GOT3 (cell line): ENCODE measurements at places on chromosomes 16 and 17.

GRCh38 chr17:42276359-42276608, at the start of gene STAT5B:
Gene STAT5B (minus strand): TSS chr17:42276391. CDS start chr17:42232127, 44,264 bp downstream.
- DNase-seq, result no peak

DNA sequence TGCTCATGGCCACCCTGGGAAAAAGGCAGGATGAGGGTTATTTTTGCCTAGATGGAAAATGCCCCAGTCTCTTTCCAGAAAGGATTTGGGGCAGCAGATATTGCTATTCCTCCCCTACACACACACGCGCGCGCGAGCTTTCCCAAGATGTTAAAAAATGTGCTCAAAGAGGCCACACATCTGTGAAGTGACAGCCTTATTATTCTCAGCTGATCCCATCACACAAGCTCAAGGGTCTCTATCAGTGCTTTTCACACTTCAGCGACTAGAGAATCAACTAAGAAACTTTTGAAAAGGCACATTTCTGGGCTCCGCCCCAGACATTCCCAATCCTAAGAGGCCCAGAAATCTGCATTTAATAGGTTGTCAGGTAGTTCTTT, 5.7 kb upstream of the RAB5C start:
- no peak for DNase-seq

GRCh38 chr17:39306509-39307212, 80.9 kb upstream of the STAC2 start:
- no peak for DNase-seq

DNA sequence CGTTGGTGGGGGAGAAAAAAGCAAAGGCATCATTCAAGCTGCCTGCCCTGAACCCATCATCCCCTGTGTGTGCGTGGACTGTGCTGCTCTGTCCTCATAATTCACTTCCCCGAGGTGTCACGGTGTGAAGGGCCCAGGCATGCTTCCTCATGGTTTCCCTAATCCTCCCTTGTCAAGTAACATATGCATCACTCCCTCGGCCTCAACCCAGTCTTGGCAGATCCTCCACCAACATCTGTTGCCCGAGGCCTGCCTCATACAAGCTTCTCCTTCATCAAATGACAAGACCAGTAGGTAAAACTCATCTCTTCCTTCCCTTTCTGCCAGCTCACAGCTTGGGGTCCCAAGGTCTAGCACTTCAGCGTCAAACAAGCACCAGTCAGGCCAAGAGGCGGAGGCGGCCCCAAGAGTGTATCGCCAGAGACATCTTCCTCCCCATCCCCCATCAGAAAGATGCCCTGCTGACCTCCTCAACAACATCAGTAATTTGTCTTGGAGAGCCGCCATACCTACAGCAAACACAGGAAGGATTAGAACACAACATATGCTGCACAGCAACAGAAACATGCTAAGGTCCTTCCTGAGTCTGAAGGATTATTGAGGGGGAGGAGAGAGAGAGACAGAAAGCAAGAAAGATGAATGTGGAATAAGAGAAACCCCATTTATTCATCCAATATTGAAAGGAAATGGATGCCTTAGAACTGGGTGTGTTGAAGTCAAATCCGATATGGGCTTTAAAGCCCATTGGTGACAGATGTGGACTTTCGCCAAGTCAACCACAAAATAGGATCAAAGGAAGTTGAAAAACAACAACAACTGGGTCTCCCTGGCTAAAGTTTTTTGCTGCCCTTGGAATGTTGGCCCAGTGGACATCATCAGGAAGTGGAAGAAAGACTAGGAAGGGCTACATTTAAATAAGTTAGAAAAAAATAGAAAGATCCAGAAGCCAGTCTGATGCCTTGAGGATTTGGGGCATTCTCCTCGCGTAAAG, 38.4 kb downstream of the SOX9 start:
- no peak for DNase-seq

- no peak for DNase-seq
These were observed 34.3 kb downstream of the LIMD2 start for GRCh38 chr17:63665527-63666214.

DNA sequence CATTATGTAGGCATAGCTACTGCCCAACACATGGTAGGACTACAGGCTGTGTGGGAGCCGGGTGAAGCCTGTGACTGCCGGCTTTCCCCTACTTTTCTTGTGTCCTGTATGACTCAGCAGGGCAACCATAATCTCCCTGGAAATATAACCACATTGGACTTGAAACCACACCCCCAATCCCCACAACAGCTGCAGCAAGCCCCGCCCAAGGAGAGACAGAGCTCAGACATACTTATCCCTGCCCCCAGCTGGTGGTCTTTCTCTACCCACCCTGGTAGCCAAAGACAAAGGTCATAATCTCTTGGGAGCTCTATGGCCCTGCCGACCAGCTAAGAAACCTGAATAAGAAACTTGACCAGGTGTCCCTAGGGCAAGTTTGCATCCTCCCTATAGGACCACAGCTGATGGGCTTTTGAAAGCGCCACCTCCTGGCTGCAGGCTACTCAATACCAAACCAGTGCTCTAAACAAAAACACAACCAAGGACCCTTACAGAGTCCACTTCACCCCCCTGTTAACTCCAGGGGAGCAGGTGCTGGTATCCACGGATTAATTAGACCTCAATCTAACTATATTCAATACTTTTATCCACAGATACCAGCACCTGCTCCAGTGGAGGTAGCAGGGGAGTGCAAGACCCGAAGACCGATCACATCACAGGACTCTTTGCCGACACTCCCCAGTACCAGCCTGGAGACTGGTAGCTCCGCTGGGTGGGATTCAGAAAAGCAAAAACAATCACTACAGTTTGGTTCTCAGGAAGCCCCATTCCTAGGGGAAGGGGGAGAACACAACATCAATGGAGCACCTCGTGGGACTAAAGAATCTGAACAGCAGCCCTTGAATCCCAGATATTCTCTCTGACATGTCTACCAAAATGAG, 91.2 kb downstream of the IRX5 start:
- DNase-seq, result no peak

- DNase-seq, result no peak
These were observed 9.2 kb upstream of the TLCD3B start for GRCh38 chr16:30040221-30040620.

DNA sequence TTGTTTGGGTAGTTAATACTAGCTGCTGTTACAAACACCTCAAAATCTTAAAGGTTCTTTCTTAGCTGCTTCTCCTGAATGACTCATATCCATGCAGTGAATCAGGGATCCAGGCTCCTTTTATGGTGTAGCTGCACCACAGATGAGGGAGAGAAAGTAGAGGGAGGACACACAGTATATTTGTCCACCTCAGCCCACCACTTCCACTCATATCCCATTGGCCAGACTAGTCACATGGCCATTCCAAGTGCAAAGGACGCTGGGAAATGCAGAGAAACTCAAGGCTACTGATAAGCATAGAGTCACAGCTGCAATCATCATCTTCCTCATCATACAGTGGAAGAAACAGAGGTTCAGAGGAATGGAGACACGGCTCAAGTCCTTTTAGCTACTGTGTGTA, 63.8 kb downstream of the GSG1L start:
- DNase-seq, result no peak

DNA sequence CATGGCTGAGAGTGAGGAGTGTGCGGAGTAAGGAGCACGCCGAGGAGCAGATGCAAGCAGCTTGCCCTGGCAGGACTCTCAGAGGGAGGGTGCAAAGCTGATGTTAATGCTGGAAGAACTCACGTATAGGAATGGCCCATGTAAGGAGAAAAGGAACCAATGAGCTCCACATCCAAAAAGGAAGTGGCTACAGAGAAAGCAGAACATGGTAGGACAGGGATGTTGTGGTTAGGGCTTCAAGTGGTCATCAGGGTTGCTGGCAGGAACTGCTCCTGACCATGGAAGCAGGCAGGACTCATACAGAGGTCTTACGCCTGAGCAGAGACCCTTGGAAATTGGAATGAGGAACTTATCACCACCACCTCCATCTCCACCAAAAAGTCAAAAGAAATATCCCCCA, 5.2 kb downstream of the MYO1D start:
- no peak for DNase-seq

DNA sequence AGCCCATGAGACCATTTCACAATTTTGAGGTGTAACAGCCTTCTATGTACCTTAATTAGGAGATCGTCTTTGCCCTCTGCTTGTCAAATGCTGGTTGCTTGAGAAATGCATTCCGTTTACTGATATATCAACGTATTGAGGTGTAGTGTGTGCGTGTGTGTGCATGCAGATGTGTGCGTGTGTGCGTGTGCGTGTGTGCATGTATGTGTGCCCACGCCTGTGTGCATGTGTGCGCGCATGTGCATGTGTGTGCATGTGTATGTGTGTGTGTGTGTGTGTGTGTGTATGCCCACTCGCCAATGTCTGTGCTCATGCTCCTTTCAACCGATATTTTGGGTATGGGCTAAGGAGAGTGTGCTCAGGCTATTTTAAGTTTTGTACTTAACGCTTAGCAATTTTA, 81.5 kb upstream of the ZFHX3 start:
- DNase-seq, result no peak

DNA sequence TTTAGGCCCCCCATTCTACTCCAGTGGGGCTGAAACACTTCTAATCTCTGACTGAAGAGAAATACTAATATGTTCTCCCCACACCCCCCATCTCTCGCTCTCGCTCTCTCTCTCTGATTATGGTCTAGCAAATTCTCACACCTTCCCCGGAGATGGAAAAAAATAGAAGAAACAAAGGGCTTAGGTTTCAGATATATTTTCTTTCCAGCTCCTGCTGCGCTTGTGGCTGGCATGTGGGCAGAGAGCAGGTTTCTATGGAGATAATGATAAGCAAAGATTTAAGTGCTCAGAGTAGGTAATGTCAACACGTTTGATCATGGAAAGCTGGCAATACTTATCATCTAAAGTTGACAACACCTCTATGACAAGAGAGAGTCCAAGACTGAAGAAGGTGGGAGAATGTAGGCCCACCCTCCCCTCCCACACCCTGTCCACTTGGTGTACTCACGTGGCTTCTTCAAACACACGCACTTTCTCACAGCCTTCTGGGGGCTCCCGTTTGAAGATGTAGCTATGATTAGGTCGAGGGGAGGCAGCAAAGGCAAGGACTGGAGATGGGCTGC, 8.0 kb upstream of the SLC35B1 start:
- no peak for DNase-seq

- DNase-seq, result no peak
These were observed 20.4 kb upstream of the PHB1 start for GRCh38 chr17:49434821-49435670.

GRCh38 chr17:44216173-44216572, 3.3 kb downstream of the UBTF start:
- no peak for DNase-seq

- no peak for DNase-seq
These were observed 10.7 kb upstream of the GSDMA start for GRCh38 chr17:39951924-39952679.

DNA sequence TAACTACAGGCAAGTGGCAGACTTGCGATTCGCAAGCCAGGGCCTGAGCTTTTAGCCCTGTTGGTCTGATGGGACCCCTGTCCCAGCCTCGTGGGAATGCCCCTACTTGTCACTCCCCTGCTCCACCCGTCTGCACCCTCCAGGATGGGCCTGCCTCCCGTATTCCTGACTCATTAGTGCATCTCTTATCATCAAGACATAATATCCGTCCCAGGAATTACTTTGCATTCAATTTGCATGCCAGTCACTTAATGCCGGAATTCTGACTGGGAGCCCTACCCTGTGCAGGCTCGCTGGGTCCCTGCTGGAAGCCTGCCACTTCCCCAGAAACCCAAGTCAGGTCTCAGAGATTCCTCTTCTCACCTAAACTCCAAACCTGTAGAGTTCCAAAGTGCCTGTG, 3.3 kb downstream of the PRSS53 start:
- no peak for DNase-seq

- no peak for DNase-seq
These were observed 1.0 kb downstream of the TACO1 start for GRCh38 chr17:63601439-63602371.

- DNase-seq, result no peak
These were observed 23.0 kb downstream of the NSMCE1 start for GRCh38 chr16:27245276-27246172.
